ENCODE measurements at places on chromosomes 3 and 15.

DNA sequence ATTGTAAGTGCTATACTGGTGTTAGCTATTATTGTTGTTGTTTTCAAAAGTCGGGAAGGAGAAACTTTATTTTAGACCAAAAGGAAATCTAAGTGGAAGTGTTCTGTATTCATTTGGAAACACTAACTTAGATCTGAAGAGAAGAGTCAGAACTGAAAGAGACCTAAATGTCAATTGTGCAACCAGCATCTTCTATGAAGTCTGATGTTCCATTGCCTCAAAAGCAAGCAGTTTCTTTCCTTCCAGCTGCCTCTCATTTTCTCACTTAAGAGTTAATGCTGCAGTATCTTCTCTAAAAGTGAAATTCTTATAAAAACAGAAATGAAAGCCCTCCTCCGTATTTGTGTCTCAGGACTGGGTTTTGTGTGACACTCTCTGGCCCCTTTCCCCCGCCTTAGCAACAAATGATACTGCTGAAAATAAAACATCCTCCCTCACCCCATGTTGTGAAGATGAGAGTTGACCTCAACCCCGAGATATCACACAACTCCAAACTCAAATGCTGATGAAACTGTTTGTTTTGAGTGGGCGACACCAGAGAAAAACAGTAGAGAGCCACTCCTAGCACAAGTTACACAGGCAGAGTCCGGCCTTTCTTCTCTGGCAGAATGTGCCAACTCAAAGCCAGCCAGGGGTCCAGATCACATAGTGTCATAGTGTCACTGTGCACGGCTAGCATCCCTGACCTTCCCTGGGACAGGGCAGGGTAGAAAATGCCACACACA, 48.9 kb downstream of the GLDN start:
- no peak for DNase-seq

DNA sequence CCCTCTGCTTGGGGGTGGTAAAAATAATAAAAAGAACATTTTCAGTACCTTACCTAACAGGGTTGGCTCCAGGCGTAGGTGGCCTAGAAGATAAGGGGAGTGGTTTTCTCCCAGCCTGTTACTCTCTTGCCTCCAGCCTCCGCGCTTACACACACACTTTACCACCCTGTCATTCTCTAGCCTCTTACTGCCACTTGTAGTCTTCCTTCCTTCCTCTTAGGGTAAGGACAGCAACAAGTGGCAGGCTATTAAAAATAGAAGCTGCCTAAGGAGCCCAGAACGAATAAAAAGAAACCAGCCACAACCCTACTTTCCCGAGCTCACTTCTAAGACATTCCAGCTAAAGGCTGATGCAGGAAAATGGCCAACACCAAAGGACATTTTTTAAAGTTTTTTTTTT, 9.6 kb upstream of the LIPH start:
- no peak for DNase-seq

- no peak for DNase-seq
These were observed 86.5 kb upstream of the TNFAIP8L3 start for GRCh38 chr15:51181221-51181620.

DNA sequence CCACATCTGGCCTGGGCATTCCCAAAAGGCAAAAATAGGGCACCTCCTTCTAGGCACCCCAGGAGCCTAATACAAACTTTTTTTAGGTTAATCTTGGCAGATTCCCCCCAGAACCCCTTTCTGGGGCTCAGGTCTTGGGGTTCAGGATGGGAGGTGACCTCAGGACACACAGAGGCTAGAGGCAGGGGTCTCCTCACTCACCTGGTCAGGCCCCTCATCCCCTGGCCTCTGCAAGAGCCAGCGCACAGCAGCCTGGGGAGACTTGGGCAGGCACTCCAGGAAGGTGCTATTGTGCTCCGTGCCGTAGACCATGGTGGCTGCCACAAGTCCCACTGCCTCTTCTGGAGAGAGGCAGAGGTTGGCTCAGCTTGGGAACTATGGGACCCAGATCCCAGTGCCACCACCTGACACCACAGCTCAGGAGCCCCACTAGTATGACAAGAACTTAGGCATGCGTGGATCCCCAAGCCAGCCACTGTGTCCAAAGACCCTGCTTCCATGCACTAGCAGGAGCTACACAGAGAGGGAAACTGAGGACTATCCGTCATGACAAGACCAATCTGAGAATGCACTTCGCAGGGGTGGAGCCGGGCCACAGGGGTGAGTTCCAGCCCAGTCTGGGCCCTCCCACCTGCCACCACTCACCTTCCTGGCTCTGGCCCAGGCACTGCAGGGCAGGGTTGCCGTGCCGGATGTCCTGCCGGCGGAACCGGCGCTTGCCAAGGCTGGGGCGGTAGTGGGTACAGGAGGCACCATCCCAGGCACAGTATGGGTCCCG, 7.4 kb downstream of the SEMA3G start:
- no peak for DNase-seq

DNA sequence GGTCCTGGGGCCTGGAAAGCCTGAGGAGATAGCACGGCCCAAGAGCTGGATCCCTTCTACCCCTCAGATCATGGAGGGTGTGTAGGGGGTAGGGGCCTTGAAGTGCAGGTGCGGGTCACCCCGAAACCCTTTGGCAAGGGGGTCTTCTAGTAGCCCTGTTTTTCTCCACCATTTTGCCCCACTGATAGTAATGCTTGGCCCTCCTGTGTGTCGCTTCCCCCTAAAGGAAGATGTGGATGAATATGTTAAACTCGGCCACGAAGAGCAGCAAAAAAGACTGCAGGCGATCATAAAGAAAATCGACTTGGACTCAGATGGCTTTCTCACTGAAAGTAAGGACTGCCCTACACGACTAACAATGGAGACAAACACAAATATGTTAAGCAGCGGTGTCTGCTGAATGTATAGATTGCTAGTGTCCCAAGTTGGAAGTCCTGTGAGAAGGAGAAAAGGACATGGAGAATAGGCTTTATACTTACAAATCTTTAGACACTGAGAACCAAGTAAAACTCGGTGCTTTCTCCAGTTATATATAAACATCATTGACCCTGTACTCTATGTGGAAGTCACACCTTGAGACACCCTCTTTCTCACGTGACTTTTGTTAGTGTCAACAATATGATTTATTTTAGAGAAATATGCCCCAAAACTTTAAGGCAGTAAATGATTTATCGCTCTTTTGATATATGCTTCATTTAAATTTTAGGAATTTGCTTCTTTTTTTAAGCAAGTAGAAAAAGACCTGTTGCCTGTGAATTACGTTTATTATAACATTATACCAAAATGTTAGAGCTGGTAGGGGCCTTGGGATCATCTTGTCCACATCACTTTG, 802 bp downstream of the RCN2 start:
- DNase-seq = no peak

GRCh38 chr3:61531528-61531927, 29.8 kb upstream of the PTPRG start:
- DNase-seq = no peak

DNA sequence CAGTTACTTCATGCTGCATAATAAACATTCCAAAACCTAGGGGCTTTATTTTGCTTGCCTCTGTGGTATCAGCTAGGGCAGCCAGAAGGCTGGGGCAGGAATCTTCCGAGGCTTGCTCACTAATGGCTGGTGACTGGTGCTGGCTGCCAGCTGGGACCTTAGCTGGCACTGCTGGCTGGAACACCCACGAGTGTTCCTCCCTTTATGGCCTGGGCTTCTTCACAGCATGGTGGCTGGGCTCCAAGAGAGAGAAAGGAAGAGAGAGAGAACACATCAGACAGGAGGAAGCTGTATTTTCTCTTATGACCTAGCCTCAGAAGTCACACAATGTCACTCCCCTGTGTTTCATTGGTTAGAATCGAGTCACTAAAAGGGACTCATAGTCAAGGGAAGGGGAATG, 23.9 kb upstream of the CDCP1 start:
- DNase-seq = no peak

DNA sequence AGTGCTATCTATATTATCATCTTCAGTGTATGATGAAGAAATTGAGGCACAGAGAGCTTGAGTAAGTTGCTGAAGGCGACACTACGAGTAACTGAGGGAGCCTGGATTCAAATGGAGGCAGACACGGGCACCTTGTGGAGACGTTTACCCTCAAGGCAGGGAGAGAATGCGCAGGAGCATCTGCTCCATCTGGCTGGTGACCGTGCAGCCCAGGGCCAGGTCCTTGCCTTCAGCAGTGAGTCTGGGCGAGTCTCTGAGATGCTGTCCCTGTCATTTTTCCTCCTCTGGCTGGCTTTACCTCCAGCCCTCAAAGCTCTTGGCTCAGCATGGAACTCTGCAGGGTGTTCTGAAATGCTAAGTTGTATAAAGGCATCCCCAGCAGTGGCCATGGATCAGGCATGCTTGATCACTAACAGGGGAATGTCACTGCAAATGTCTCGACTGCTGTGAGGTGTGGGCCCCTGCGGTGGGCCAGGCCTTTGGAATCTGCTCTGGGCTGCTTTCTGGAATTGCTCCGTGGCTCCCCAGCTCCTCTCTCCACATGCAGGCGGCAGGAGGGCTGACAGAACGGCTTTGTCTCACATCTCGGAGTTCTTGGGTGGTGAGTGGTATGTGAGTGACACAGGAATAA, 19.7 kb downstream of the SPSB4 start:
- DNase-seq = no peak

DNA sequence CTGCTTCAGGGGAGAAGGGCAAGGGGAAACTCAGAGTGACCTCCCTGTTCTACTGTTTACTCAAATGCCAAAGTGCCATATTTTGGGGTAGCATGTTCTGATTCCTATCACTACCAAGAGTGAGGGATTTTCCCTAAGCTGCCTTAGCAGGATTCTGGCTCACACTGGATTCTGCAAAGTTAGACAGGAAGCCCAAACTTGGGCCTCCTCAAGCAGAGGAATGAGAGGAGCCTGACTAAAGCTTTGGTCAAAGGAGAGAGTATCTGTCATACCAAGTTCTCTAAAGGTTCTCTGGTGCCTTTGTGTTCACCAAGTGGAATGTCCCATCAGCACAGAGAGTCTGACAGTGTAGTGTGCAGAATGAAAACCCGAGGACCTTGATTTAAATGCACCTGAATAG, 8.8 kb upstream of the RARB start:
- DNase-seq = no peak

DNA sequence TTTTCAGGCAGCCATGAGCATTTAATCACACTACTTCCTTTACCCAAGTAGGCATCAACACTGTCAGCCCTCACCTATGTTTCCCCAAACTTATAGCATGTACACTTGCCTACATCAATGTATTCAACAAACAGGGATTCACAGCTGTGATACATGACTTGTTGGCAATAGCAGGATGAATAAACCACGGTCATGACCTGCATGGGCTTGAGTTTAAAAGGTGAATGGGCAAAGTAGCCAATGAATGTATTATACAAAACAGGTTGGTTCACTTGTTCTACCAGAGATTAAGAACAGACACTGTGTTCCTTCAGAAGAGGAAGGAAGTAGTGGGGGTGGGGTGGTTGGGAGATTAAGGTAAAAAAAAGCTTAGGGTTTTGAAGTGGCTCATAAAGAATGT, 861.9 kb upstream of the SEMA6D start:
- no peak for DNase-seq

DNA sequence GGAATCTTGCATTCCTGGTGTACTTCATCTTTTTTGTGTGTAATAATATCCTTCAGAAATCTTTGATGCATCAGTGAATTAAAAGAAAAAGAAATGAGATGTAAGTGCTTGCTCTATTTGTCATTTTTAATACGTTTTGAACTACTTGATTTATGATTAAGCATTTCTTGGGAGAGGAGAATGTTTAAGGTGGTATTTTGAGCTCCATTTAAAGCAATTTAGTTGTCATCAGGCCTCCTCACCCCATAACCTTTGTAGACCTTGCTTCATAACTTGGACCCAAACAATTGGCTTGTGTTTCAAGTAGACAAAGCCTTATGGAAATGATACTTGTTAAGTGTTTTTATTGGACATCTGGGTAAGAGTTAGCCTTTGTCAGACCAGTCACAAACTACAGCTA, 87.1 kb upstream of the VEPH1 start:
- DNase-seq = no peak

DNA sequence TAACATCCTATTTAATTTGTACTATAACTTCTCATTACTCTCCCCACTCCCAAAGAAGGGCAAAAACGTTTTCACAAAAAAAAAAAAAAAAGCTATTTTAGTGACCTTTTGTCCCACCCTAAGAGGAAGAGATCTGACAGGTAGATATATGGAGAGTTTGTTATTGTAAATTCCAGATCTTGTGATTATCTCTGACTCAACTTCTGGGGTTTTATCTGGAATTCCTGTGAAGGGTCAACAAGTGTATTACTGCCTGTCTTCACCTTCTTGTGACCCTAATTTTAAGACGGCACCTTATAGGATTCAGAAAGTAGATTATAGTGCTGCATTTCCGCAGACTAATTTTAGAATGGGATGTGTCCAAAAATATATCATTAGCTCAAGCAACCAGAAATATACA, 205.9 kb upstream of the CDIN1 start:
- DNase-seq = no peak

- DNase-seq = no peak
These were observed 88.8 kb upstream of the CTDSPL start for GRCh38 chr3:37772773-37773354.

DNA sequence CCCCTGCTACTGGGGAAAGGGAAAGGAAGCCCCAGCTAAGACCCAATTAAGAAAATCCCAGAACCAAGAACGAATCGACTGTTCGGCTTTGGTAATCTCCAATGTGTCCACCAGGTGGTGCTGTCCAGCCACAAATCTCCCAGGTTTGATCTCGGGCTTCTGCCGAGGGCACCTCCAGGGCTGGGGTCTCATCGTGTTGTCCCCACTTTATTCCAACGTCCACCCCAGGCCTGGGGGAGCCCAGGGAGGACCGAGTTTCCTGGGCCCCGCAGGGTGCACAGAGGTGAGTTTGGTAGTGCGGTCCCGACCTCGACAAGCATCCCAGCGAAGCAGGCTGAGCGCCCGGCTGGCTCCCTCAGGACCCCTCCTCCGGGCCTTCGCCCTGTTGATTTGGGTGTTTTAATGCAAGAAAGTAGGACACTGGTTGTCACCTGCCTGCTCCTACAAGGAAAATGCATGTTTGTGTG, 185.1 kb downstream of the GOLGA6L6 start:
- peak; percentile 73 for DNase-seq

DNA sequence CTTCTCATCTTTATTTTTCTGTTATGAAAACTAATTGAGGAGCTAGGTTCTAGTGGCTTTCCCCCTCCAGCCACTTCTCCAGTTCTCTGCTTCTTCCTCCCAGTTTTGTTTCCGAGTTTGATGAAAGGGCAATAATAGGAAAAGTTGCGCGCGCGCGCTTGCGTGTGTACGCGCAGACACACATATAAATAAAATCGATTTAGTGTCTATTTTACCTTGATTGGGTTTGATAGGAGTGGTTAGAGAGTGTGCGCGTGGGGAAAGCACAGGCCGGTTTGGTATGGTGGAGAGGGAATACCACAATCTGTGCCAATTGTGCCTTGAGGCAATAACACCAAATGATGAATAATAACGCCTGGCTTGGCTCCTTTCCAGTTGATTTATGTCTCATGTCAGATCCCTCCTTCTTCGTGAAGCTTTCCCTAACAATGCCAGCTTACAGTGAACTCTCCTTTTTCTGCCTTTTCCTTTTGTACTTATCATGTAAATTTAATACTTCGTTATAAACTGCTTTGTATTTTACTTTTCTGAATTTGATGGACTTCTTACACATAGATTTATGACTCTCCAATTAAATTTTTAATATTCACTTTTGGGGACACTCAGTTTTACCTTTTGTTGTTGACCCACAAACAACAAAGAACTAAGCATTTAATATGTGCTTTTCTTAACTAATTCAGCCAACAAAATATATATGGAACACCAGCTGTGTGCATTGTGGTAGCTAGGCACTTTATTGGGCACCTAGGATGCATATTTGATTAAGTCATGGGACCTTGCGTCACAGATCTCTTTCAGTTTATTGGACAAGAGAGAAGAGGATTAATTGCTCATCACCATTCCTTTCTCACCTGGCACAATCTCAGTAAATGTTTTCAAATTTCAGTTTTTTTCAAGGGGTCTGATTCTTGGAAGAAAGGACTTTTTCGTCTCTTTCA, 1.7 kb downstream of the TIPARP start:
- peak; percentile 71 for DNase-seq
